ENCODE measurements at places on chromosomes 2 and 18.

- DNase-seq = no peak
These were observed 4.0 kb downstream of the SPR start for GRCh38 chr2:72891091-72891818.

DNA sequence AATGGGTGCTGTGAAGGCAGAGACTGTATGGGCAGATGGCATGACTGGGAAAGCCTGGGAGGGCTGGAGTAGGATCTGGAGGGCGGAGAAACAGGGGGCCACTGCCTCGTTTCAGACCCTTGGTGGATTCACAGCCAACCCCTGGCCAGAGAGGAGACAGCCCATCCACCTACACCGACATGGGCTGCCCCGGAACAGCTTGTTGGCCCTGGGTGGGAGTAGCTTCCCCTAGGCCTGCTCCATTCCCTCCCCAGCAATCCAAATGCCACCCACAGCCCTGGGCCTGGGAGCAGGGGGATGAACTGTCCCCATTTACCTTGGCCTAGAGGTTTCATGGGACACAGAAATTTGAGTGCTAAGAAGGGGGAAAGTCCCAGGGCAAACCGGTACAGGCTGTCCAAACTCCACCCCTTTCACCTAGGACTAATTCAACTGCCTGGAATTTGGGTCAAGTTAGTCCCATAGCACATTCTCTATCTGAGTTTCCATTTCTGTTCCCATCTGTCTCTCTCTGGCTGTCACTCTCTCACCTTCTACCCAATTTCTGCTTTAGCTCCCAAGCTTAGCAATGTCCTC is 37.0 kb downstream of the LBH start:
- DNase-seq = no peak

- no peak for DNase-seq
These were observed 283.5 kb upstream of the HS6ST1 start for GRCh38 chr2:128602038-128602698.

- DNase-seq = no peak
These were observed 437.6 kb downstream of the NCKAP5 start for GRCh38 chr2:133130548-133131246.

- no peak for DNase-seq
These were observed 311.5 kb upstream of the ID2 start for GRCh38 chr2:8370258-8370802.

Data from NAMALWA (cell line).